ENCODE measurements at places on chromosomes 5 and 9. TPM values are rescaled to one million over a fixed set of nuclear protein-coding genes. Genes with fewer than 3 reads are reported as not detected.

The SEMA6A gene
- total RNA-seq, result 121 TPM

DNA sequence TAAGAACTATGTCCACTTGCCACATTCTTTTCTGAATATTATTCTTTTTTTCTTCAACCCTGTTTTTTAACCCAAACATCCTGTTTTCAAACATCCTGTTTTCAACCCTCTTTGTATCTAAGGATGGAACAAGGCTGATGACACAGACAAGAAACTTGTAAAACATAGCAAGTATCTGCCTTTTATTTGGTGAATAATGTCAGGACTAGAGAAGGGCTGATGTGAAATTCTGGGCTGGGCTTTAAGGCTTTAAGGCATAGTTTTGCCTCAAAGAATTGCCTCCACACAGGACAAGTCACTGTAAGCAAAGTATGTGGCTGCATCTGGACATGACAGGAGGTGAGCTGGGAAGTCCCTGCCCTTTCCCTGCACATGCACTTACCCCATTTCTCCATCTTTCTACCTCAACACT is 42.5 kb upstream of the RIC1 start:
- no peak for DNase-seq

- no peak for DNase-seq
These were observed 1038.6 kb upstream of the DMAC1 start for GRCh38 chr9:8838136-8838535.

DNA sequence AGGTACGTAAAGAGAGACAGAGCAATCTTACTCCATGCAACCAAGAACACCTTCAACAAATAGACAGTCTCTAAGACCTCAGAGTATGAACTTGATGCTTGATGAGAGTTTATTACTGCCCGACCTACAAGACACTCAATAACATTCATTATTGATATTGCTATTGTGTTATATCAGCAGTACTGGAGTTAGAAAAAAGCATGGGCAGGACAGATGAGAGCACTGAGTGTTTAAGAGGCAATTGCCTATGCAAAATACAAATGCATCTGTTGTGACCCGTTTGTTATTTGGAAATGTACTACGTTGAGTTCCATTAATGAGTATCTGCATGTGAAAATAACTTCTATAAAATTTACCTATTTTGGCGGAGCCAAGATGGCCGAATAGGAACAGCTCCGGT is 8.1 kb upstream of the MARCOL start:
- DNase-seq, result no peak

- no peak for DNase-seq
These were observed 148.7 kb upstream of the SLC1A3 start for GRCh38 chr5:36457511-36458270.

DNA sequence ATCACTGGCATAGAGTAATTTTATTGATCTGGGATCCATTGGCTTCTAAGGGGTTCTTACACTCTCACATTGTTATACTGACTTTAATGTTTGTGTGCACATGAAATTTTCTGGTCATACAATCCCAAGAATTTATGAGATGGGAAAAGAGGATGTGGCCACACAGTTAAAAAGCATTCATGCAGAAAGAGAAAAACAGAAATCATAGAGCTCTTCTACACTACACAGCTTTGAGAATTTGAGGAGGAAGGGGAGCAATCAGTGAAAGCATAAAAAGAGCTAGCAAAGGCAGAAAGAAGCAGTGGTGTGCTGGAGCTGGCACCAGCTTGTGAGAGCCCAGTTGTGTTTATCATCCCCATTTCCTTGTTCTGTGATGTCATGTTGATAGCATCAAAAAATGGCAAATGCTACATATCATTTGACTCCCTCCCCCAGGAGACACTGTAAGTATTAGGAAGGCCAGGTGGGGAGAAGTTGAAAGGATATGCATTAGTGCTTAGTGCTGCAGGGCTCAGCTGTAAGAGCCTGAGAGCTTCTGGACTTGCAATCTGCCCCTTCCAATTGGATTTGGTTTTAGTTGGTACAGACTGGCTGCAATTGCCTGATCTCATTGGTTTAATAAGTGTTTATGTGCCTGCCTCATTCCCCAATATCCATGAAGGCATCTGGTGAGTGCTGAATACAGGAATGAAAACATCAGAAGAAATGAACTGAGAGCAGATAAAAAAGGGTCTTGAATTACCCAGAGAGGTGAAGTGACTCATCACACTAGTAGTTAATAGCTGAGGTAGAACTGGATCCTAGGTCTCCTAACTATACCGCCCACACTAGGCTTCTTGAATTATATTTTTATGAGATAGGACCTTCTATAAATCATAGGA is 30.9 kb downstream of the RHOBTB3 start:
- no peak for DNase-seq

Measured in Peyer's patch (tissue), 4 donors.